ENCODE measurements at places on chromosomes 12 and 14. TPM values are rescaled to one million over a fixed set of nuclear protein-coding genes. Genes with fewer than 3 reads are reported as not detected.

DNA sequence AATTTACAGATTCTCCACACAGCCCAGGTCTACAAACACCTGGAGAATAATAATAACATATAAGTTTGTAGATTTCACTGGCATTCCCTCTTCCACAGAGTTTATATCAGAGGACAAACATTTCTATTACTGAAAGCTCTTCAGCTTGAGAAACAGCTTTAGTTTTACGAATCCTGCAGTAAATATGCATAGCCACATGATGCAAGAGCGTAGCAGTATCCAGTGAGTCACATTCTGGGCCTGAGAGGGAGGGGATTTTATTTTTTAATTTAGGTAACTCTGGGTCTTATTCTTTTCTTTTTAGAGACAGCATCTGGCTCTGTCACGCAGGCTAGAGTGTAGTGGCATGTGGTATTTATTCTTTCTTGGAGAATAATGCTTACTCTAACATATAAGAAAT, 1002.8 kb downstream of the TRHDE start:
- H3K4me3 ChIP-seq, result no peak overlapping the region
- no peaks in the 10 kb centered on the region for H3K36me3 ChIP-seq
- DNase-seq, result no peak
- no peak overlapping the region for H3K27ac ChIP-seq
- peaks cover 13% of the 10 kb centered on the region for H3K4me1 ChIP-seq

- DNase-seq, result no peak
- peaks cover 14% of the 10 kb centered on the region for H3K4me1 ChIP-seq
- no peak overlapping the region for H3K27ac ChIP-seq
Observed at GRCh38 chr12:18979401-18980126, 150.0 kb upstream of the PLEKHA5 start.

DNA sequence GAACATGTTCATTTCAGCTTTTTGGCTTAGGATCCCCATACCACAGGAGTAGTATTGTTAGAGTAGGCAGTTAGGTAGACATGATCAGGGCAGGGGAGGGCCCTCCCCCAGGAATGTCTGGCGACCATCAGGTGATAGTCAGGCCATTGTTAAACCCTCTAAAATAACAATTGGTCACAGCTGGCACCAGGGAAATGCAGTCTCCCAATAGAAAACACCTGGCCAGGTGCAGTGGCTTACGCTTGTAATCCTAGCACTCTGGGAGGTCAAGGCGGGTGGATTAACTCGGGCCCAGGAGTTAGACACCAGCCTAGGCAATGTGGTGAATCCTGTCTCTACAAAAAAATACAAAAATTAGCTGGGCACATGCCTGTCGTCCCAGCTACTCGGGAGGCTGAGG, 187.1 kb downstream of the MON2 start:
- no peak overlapping the region for H3K4me3 ChIP-seq
- H3K36me3 ChIP-seq, result peaks cover 2% of the 10 kb centered on the region
- H3K4me1 ChIP-seq, result peaks cover 10% of the 10 kb centered on the region
- H3K27ac ChIP-seq, result peak overlapping the region; percentile 53

The TRIM9 gene
- total RNA-seq, result 1.7 TPM

DNA sequence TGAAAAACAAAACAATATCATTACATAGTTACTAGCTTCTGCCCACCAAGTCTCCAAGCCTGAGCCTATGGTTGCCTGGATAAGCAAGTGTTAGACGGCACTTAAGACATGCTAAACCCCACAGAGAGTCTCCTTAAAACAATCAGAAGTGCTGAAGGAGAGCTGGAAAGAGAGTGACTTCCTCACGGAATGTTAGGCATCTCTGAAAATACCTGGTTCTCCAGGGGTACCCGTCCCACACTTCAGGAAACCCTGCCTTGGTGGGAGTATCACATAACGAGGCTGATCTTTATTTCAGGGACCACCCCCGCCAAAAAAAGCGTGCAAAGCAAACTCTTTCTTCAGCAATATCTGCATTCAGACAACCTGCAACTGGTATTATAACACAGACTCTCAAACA, 18.3 kb downstream of the LHX5 start:
- no peak for DNase-seq
- no peaks in the 10 kb centered on the region for H3K36me3 ChIP-seq
- peaks cover 9% of the 10 kb centered on the region for H3K4me1 ChIP-seq
- no peak overlapping the region for H3K27ac ChIP-seq
- no peak overlapping the region for H3K4me3 ChIP-seq

The LDHB gene
- total RNA-seq, result 1,628 TPM

GRCh38 chr14:64080452-64080851, 213.7 kb downstream of the ESR2 start:
- peaks cover 24% of the 10 kb centered on the region for H3K36me3 ChIP-seq
- H3K27me3 ChIP-seq, result no peaks in the 10 kb centered on the region
- no peaks in the 10 kb centered on the region for H3K4me1 ChIP-seq
- H3K27ac ChIP-seq, result no peak overlapping the region
- DNase-seq, result no peak

Data from progenitor cell of endocrine pancreas (in vitro differentiated cells).